KBM-7 (cell line): ENCODE measurements at places on chromosomes 4 and X.

GRCh38 chr4:74527049-74527448, 82.1 kb downstream of the AREG start:
- DNase-seq = no peak

- peak; percentile 16 for DNase-seq
These were observed 839 bp downstream of the QDPR start for GRCh38 chr4:17511051-17511450.

GRCh38 chr4:173121076-173121561, 47.5 kb upstream of the GALNT7 start:
- peak; percentile 36 for DNase-seq

DNA sequence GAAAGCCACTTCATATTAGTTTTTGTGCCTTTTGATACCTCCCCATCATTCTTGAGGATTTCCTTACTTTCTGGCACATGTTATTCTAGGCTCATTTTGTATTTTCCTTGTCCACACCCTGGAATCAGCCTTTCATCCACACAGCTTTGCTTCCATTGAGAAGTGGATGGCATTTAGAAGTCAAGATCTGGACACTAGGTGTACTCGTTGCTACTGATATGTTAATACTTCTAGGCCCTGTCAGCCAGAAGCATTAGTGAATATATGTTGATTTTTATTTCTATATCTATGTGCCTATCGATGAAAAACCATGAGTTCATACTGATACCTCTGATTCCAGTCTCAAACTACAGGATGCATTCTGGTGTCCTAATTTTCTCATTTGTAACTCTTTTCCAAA, 73.2 kb downstream of the ARHGAP24 start:
- DNase-seq = no peak
